ENCODE measurements at places on chromosomes 6 and 20. TPM values are rescaled to one million over a fixed set of nuclear protein-coding genes. Genes with fewer than 3 reads are reported as not detected.

- DNase-seq: no peak
Observed at GRCh38 chr6:38503032-38503773, 136.5 kb downstream of the BTBD9 start.

DNA sequence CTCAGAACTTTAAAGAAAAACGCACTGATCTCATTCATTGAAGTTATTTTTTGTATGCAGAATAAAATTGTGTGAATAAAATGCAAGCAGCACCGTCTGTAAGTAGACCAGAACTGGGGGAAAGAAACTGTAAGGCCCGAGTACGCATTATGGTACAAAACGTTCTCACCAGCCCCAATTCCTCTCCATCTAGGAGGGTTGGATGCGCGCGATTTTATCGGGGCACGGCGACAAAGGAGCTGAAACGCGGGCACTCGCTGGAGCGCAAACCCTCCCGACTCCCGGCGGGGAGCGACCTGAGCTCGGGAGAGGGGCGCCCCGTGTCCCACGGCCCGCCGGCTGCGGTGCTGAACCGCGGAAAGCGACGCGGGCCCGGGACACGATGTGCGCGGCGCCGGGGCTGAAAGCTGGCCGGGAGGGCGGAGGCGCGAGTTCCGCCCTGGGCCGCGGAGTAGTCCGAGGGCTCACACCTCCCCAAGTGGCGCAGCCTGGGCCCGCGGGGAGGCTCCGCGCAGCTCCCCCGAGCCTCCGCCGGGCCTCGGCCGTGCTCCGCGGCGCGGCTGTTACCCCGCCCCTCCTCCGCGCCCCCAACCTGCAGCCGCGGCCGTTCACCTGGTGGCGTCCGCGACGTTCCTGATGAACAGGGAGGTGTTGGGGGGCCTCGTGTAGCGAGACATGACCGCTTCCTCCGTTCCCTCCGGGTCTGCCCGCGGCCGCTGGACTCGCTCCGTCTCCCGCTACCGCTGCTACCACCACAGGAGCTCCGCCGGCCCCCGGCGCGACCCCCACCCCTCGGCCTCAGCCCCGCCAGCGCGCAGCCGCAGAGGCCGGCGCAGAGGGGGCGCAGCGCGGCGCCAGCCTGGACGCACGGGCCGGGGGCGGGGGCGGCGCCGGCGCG, at the start of gene SRSF12:
Gene SRSF12, minus strand, starts transcription at position 861 of the 898 bp plus-strand sequence. Its CDS starts 184 bp downstream, at position 677.
- no peak for DNase-seq

Gene SLC26A8
- 0.25 TPM for total RNA-seq

Gene COL9A3
- 6.3 TPM for total RNA-seq

Gene TMEM244
- not detected for total RNA-seq

Data from omental fat pad (tissue), 4 donors.